Activated T-cell treated with anti-CD3 and anti-CD28 coated beads, Interleukin-2, amount 50 U/mL, for 48 hours (primary cell): ENCODE measurements at places on chromosomes 16 and 17.

DNA sequence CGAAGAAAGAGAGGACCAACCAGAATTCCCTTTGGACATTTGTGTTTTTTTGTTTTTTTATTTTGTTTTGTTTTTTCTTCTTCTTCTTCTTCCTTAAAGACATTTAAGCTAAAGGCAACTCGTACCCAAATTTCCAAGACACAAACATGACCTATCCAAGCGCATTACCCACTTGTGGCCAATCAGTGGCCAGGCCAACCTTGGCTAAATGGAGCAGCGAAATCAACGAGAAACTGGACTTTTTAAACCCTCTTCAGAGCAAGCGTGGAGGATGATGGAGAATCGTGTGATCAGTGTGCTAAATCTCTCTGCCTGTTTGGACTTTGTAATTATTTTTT, 3.6 kb downstream of the SOX9 start:
- no peak for DNase-seq

- DNase-seq, result peak; percentile 75
These were observed 2.5 kb upstream of the CDYL2 start for GRCh38 chr16:80806927-80807340.

DNA sequence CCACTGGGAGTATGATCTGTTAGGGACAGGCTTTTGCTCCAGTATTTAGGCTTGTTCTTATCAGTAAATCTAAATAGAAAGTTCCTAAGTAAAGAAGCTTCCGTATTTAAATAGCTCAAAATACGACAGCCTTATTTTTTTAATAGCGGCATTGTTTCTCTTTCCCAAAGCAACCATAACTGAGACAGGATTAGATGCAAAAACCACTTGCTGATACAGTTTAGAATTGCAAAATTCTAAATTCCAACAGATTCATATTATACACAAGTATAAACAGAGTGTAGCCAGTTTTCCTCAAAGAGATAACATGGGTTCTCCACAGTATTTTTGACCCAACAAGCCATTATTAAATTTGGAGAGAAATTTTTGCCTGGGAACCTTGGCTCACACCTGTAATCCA, 276.7 kb downstream of the FTO start:
- no peak for DNase-seq

GRCh38 chr17:64016231-64016784, 4.1 kb downstream of the ICAM2 start:
- peak; percentile 22 for DNase-seq

DNA sequence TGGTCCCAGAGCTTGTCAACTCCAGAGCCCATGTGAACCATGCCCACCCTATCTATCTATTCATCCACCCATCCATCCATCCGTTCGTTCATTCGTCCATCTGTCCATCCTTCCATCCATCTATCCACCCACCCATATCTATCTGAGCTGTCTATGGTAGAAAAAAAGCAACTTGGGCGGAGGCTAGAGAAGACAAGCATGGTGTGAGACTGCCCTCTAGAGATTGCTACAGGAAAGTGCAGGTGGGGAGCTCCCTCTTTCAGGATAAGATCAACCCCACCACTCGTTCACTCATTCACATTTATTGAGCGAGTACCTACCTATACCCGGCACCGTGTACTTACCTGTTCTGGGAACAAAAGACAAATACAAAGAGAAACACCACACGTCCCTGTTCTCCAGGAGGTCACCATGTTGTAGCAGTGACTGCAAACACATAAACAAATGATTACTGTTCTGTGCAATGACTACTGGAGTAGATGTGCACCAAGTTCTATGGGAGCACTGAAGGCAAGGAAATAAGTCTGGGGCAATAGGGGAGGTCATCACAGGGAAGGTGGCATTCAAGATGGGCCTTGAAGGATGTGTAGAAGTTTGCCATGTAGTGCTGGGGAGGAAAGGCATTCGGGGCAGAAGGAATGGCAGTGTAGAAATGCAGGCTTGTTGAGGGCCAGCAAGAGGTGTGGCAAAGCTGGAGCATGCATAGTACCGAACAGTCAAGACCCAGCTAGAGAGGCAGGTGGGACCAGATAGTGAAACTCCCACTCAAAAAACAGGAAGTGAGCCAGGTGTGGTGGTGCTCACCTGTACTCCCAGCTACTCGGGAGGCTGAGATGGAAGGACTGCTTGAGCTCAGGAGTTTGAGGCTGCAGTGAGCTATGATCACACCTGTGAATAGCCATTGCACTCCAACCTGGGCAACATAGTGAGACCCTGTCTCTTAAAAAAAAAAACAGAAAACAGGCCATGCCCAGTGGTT, 13.4 kb upstream of the ATP5MC1 start:
- peak; percentile 68 for DNase-seq

- DNase-seq, result no peak
These were observed 44.0 kb downstream of the GPRC5B start for GRCh38 chr16:19840524-19841110.

GRCh38 chr17:12053552-12053951, 32.9 kb downstream of the MAP2K4 start:
- DNase-seq, result no peak

GRCh38 chr17:41347869-41348760, 2.5 kb downstream of the KRT33A start:
- DNase-seq, result no peak

DNA sequence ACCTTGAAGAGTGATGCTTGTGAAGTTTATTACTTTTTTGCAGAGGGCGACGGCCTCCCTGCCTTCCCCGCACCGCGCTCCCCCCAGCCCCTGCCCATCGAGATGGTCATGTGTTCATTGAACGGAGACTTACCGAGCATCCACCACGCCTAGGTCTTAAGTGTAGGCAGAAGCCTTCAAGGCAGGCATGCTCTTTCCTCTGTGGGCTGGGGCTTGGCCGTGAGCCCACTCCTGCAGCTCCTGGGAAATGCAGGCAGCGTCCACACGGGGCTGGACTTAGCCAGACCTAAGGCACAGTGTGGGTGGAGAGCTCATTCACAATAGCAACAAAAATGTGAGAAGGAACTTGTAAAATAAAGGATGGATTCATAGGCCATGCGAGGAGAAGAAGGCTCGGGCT, 19.2 kb downstream of the RNF213 start:
- no peak for DNase-seq

DNA sequence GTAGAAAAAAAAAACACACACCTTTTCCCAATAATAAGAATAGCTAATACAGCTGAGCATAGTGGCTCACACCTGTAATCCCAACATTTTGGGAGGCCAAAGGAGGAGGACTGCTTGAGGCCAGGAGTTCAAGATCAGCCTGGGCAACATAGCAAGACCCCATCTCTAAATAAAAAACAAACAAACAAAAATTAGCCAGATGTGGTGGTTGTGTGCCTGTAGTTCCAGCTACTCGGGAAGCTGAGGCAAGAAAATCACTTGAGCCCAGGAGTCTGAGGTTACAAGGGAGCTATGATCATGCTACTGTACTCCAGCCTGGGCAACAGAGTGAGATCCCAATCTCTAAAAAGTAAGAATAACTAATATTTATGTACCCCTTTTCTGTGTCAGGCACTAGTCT, 42.8 kb upstream of the GFOD2 start:
- no peak for DNase-seq

DNA sequence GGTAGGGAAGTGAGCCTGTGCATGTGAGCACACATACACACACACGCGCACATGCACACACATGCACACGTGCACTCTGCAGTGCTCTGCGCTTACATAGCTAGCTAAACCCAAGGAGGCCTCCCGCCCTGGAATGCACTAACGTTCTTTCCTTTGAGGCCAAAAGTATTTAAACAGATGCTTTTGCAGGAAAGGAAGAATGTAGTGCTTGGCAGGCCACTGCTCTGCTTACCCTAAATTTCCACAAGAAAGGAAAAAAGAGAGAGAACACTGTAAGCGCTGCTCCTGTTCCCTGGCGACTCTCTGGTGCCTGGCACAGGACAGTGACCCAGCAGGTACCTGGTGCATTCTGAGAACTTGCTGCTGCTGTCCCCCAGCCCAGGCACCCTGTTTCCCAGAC, 31.3 kb upstream of the MRPS23 start:
- DNase-seq, result no peak

- no peak for DNase-seq
These were observed 17.8 kb upstream of the NAGLU start for GRCh38 chr17:42518046-42518754.

DNA sequence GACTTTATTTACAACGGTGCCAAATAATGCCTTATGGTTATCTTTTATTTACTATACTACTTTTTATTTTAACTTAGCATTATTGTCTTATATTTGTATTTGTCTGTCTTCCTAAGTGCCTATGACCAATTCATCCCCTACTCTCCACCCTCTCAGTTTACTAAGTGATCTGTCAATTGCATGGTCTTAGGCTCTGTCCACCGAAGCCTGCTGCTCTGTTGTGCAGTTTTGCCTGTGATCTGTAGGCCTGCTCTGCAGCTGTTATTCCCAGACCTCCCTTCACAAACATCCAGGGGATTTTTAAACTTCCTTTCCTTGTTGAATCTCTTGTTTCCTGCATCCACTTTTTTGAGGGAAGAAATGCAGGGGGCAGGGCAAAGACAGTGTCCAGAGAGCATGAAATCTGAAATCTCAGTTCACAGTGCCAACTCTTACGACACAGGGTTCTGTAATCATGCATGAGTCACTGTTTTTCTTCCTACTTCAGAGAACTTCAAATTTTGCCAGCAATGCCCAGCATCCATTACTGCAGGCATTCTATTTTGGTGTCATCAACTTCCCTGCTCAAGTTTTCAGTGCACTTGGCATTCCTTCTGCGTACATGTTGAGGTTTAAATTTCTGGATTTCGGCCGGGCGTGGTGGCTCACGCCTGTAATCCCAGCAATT, 11.4 kb downstream of the SLFN5 start:
- no peak for DNase-seq

DNA sequence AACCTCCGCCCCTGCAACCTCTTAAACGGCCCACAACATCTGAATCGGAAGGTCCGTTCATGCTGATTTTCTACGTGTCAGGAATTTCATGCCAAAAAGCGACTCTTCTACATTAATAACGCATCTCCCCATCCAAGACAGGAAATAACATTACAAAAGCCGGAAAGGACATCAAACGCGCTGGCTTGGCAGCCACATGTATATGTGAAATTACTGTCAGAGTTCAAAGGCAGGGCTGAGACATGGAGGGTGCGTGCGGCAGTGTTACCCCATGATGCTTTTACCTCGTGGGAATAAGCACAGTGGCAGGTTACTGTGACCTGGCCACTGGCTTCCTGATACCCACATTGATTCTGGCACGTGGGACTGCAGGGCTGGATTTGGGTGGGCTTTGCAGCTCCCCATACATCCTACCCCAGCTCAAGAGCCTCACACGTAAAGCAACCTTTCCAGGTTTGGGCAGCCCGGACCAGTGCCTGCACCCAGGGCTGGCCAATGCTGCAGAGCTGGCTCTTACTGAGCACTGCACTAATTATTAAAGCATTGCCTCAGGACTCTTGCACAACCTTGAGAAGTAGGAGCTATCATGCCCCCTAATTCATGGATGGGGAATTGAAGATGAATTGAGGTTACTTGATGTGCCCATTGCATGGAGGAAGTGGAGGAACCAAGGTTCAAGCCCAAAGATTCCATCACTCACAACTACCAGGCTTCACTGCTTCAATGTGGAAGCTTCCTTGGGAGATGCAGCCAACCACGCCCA, 120.6 kb upstream of the FOXF1 start:
- no peak for DNase-seq

GRCh38 chr16:66272461-66272860, 94.0 kb upstream of the CDH5 start:
- no peak for DNase-seq

DNA sequence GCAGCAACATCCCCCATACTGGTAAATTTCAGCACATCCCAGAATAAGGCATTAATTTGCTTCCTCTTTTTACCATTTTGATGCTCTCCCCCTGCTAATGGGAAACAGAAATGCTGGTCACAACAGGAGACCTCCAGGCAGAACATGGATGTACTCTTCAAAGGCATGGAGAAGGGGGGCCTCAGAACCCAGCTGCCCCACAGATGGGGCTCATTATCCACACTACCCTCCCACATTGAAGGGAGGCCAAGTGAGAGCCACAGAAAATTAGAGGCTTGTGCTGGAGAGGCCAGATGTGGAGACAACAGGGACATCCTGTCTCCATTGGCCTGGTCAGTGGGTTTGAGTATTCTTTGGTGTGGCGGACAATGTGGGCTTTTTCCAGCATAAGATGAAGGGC, 150.1 kb upstream of the CDH11 start:
- no peak for DNase-seq

DNA sequence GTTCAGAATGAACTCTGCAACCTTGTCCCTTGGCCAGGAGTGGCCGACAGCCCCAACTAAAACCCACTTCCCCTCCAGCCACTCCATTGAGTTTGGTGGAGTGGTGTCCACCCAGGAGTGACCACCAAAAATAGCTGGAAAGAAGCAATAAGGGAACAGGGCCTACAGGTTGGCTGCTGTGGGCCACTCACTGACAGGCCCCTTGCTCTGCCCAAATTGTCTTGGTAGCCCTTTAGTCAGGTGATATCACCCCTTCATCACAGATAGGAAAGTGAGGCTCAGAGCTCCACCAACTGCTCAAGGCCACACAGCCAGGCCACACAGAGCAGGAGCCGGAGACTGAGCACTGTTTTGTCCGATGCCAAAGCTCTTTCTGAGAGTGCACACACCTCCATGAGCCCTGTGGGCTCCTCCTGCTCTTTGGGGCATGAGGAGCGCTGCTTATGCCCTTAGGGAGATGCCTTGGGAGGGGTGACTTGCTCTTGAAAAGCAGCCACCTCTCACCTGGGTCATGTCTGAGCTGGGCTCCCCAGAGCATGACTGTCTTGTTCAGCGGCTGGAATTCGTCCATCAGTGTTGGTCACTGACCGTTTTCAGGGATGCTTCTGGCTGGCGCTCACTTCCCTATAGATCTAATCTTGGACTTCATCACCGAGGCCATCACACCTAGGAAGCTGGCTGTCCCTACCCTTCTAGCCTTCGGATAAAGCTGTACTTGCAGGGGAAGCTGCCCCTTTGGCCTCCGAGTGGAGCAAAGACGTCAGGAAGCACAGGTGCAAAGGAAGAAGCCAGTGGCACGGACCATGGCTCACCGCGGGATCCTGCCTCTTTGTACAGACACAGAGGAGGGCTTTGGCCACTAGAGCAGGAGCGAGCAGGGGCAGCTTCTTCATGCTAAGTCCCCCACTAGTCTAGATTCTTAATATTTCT, 186.0 kb upstream of the ZNF469 start:
- DNase-seq, result no peak

DNA sequence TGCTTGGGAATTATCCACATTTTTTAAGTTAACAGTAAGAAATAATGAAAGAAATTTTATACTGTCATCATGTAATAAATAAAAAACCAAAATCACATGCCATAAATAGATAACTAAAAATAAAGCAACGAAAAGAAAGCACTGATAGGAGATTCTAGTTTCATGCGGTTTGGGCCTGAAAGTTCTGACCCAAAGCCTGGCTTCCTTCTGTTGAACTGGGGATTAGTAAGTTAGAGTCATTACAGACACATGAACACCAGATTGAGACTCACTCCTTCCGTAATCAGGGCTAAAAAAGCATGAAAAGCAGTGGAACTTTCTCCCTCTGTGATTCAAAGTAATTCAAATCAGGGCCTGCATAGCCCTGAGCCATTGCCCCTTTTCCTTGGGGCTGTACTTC, 13.2 kb upstream of the SLC6A2 start:
- DNase-seq, result no peak
